Activated naive CD4-positive, alpha-beta T cell treated with anti-CD3 and anti-CD28 coated beads, Interleukin-2, amount 10 ng/mL, durations not matched to agents 7 days and 5 days (primary cell): ENCODE measurements at places on chromosomes 7 and 10.

DNA sequence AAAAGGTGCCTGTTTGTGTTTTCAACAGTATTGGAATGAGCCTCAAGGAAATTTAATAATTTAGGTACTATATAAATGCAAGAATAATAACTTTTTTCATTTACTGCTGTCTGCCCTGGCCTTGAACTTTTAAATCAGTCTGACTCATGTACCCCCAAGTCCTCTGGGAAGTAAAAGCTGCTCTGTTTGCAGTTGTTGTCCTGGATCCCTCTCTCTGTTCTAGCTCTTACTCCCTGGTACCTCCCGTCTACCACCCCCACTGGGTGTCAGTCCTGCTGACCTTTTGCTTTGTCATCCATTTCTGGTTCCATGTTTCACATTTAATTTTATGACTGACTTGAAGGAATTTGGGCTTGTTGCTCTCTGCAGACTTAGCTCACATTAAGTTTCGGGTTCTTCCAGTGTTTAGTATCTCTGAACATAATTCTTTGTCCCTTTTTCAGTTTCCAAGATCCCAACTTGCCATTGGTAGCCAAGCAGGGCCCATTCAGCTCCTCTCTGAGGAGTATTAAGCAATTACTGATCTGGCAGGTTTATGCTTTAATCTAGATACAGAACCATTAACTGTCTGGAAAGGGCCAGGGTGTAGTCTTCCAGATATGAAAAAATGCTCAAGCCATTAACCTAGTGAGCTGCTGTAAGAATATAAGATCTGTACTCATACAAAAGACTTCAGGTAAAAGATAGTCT is 208.7 kb upstream of the FAM3C start:
- DNase-seq, result no peak

- DNase-seq, result no peak
Measured at GRCh38 chr10:90064295-90064694, 362.9 kb downstream of the KIF20B start.

DNA sequence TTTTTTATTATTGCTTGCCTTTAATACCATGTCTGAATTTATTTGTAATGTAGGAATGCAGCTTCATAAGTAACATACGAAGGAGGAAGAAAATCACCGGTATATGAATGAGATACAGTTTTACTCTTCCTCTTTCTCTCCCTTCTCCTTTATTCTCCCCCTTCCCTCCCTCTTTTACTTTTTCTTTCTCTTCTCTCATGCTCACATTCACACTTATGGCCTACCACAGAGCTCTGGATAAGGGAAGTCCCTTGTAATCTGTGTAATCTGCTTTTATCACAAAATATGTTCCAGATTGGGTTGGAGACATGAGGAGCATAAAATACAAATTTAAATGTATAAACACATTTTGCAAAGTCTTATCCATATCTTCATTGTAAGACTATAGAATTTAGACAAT is 59.4 kb downstream of the MDFIC start:
- no peak for DNase-seq

DNA sequence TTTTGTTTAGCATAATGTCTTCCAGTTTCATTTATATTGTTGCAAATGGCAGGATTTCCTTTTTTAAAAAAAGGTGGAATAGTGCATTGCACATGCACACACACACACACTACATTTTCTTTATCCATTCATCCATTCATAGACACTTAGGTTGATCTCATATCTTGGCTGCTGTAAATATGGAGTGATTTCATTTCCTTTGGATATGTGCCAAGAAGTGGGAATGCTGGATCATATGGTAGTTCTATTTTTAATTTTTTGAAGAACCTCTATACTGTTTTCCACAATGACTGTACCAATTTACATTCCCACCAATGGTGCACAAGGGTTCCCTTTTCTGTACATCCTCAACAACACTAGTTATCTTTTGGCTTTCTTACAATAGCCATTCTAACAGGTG is 68.9 kb downstream of the EBLN1 start:
- DNase-seq, result no peak

DNA sequence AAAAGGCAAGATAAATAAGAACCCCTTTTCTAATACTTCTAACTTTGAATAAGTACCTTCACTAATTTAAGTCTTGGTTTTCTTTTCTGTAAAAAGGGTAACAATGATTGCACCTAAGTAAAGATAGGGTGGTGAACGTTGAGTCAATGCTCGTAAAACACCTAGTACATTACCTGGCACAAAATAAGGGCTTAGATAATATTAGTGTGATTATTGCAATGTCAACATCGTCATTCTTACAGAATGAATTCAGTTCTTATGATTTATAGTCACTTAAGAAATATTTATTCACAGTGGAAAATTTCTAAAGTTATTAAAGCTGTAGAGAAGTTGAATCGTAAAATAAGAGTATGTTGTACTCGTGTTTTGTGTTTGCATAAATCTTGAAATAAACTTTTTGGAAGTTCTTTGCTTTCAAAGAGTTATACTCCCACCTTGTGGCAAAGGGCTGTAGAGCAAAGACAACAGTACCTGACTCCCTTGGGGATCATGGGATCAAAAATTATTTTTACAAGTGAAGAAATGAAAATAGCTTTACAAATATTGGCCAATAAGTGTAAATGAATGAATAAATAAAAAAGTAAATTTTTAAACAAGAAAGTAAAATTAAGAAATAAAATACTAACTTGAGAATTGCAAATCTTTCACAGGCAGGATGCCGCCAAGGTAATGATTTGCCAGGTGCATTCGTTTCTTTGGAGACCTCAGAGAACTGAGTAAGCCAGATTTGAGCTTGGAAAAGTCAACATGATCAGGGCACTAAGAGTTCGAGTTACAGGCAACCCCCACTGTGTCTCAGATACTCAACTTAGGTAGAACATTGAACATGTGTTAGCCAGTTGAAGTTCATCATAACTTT is 285.8 kb upstream of the CACNA2D1 start:
- no peak for DNase-seq

GRCh38 chr7:78578686-78579085 is 780.1 kb downstream of the PHTF2 start:
- DNase-seq, result no peak
